ENCODE measurements at places on chromosomes 5 and 9.

- no peak for DNase-seq
Measured at GRCh38 chr9:135968601-135969000, 7.4 kb upstream of the UBAC1 start.

GRCh38 chr9:69476797-69477196, 151.8 kb downstream of the ENTREP1 start:
- DNase-seq, result no peak

DNA sequence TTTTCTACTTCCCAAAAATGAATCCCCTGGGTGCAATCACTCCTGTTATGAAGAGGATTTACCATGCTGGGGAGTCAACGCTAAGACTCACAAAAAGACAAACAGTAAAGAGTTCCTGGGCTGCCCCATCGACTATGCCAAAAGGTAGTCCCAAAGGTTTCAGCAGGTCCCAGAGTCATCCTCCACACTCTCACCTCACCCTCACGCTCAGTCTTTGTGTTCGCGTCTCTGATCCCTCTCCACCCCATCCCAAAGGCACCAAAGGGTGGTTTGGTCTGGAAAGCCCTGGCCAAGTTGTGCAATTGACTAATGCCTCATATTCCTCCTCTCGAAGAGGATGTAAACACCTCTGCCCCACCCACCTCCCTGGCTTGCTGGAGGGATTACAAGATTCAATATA, 240.2 kb upstream of the NFIL3 start:
- DNase-seq, result no peak

- no peak for DNase-seq
Measured at GRCh38 chr5:125868036-125868435, 555.2 kb upstream of the GRAMD2B start.

DNA sequence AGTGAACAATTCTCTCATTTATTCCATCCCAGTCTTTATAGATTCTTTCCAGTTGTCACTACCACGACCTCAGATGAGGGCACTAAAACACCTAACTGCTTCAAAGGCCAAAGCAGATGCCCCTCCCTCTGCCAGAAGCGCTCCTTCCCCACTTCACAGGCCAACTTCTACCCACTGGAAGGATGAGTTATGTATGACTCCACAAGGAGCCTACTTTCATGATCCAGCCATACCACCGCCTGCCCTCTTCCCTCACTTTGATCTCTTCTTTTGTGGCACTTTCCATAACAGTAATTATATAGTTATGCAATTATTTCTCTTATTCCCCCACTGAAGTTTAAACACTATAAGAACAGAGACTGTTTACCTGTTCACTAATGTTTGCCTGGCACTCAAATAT, 93.7 kb downstream of the HOMER1 start:
- no peak for DNase-seq

DNA sequence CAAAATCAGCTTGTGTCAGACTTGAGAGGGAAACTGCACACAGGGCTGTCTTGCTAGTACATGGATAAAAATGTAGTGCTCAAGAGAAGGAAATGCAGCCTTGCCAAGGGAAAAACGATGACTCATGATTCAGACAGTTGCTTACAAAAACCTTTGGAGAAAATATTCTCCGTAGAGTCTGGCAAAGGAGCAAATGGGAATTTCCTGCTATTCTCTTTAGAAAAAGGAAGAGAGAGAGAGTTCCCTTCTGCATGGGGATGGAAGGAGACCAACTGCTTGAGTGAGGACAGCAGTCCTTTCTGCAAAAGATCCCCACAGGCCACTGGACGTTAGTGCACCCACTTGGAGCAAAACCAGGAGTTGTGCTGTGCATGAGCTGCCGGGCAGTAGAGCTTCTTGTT, 7.6 kb downstream of the IFNB1 start:
- DNase-seq, result no peak

DNA sequence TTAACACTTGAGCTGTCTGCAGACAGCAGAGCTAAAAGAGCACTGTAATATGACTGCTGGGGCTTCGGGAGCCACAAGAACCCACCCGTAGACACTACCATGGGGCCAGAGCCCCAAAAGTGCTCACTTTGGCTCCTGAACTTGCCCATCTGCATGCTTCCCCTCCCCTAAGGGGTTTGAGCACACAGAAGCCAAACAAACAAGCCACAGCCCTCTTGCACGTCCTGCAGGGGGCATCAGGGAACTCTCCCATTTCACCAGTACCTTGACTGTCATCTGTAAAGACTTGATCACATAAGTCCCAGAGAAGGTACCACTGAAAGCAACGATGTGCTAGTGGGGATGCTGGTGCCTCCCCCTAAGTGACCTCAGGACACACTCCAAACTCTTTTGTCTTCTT, 681.8 kb downstream of the SEMA5A start:
- DNase-seq, result peak; percentile 62

GRCh38 chr5:153749960-153750359, 259.5 kb downstream of the GRIA1 start:
- peak; percentile 21 for DNase-seq

- DNase-seq, result no peak
Measured at GRCh38 chr5:147779694-147780093, 2.8 kb downstream of the JAKMIP2 start.

GRCh38 chr9:109517901-109518377, 19.8 kb upstream of the PTPN3 start:
- DNase-seq, result no peak

DNA sequence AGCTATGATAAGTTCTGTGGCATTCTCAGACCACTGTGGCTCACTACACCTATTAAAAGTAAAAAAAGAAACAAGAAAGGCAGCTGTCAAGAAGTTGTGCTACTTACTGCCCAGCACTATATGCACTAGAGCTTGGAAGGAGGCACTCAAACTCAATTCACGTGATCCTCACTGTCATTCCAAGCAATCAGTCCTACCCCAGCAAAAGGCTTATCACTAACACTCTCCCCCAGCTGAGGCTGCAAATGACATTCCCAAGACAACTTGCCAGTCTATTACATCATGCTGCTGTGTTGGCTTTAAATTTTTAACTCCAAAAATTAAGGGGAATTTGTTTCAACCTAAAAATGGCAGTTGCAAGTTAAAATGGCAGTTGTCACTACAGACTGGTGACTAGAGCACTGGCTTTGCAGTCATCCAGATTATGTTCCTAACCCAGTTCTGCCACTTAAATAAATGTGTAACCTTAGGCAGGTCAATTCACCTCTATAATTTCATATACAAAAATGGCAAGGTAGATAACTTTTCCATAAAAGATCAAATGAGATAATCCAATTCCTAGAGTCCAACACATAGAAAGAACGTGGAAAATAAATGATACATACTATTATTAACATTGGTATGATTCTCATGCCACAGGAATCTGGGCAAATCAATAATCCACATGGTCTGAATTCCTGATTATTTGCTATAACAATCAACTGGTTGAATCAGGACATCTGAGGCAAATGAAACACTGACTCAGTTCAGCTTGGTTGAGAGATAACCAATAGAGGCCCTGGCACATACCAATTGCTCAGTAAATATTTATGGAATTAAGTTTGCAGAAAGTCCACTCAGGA, 52.4 kb downstream of the FBXW11 start:
- DNase-seq, result no peak

GRCh38 chr9:72687331-72687730, 165.9 kb downstream of the TMC1 start:
- no peak for DNase-seq

DNA sequence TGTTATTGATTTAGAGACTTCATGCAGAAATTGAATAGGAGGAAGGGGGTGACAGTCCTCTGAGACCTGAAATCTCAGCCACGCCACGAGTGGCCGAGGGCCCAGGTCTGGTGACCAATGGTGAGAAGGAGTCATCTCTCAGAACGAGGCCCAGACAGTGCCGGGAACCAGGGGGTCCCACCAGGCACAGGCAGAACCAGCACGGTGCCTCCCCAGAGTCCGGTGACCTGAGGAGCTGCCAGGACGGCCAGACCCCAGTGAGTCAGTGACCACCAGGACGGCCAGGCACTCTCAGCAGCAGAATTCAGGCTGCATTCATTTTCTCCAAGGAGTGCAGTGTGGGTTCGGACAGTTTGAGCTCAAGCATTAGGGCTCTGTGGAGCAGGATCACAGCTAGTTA, 43.8 kb upstream of the NKD2 start:
- DNase-seq, result no peak

GRCh38 chr9:785997-786396, 55.5 kb upstream of the DMRT1 start:
- no peak for DNase-seq

GRCh38 chr5:155343468-155343867, 329.9 kb downstream of the KIF4B start:
- no peak for DNase-seq

DNA sequence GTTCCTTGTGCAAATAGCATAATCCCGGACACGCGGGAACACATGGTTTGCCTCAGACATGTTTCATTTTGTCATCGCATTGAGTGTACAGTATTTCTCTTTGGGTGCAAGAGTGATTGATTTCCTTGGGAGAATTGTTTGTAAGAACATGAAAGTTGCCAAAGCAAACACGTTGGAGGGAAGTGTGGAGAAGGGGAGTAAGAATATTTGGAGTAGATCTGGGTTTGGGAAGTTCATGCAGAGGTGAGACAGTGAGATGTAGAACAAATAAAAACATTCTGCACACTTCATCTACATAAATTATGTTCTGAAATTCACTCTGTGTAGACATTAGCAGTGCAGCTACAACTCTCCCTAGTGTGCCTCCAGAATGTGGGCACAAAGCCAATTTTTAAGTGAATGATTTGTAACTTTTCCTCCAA, 24.0 kb downstream of the FOXD1 start:
- no peak for DNase-seq

DNA sequence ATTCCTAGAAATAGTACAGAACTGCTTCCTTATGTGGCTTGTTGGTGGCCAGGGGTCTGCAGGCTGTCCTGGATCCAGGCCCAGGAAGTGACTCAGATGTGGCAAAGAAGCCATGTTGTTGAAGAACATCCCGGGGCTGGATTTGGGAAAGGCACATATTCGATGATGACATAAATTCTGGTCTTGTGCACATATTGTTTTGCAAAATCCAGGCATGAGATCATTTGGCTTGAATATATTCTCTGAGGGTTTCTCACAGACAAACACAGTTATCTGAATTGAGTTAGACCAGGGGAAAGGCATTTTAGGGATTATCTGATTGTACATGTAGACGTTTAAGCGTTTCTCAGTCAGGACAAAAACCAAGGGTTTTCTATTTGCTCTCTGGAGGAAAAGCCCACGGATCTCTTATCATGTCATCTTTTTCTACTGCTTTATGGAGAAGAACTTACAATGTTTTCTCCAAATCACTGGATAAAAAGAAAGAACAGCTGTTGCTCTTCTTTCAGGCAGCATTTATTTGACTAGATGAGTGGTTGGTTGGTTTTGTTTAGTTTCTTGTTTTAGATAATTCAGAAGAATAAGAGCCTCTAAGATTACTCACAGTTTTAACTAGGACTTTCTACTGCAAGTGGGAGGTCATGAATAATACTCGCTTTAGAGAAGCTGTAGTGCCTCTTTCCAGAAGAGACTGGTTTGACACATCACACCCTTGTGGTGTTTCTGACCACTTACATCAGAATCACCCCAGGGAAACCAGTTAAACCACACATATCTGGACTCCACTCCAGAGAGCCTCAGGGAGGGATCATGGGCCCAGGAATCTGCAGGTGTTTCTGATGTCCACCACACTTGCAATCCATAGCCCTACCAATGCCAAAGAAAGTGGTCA, 29.5 kb upstream of the LHFPL2 start:
- DNase-seq, result no peak

GRCh38 chr5:72608297-72608696, 101.1 kb upstream of the ZNF366 start:
- no peak for DNase-seq

- no peak for DNase-seq
Measured at GRCh38 chr9:109297899-109298298, 23.0 kb downstream of the EPB41L4B start.

GRCh38 chr9:107827304-107827703, 337.7 kb upstream of the KLF4 start:
- no peak for DNase-seq

DNA sequence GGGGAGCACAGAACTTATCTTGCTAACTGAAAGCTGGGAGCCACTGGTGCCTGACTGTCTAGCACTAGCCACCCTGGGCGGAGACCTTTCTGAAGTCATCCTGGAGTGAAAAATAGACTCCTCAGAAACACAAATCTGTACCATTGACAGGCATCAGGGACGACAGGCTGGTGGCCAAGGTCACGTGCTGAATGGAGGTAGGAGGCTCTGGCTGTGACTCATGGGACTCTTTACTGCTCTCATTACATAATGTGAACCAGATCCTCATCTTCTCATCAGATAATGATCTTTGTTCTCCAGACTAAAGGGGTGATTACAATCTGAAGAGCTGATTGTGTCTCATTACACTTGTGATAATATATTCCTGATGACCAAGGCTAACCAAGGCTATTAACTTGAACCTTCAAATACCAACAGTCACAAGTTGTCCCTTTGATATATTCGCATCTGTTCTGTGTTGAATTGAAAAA, 91.8 kb downstream of the SEMA5A start:
- DNase-seq, result no peak

- DNase-seq, result no peak
Measured at GRCh38 chr9:5762421-5762820, 70.5 kb downstream of the ERMP1 start.

DNA sequence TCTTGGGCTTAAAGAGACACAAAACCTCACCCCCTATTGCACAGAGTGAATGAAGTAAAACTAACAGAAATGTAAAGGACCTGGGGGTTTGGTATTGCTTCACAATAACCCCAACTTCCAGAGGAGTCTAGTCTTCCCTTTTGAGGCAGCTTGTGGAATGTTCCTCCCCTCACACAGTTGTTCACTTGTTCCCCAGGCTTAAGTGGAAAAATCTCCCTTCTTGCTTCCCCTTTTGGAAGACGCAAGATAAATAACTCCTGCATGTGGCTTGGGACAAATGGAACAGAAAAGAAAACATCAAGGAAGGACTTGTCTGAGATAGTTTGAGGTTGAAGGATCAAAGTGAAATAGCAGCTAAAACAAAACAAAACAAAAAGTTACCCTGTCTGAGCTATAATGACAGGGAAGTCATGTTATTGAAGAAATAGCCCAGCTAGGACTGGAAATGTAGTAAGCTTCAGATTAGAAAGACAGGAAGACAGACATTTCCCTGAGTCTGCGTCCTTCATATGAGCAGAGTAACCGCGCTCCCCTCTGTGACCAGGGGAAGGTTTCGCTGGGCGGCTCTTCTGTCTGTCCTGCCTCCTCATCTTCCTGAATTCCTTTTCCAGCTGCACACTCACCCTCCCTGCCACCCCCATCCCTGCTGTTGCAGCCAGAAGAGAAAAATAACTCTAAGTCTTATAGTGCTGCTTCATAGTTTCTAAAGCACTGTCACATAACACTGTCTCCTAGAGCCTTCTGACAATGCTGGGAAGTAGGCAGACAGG, 8.8 kb downstream of the SPARC start:
- DNase-seq, result no peak

- no peak for DNase-seq
Measured at GRCh38 chr5:72210888-72211678, 103.8 kb downstream of the MAP1B start.

- DNase-seq, result no peak
Measured at GRCh38 chr5:92890841-92891244, 690.2 kb downstream of the NR2F1-AS1 start.

All from WERI-Rb-1 (cell line).